ENCODE measurements at places on chromosomes 6 and 20.
A peak's percentile ranks its signal among the peaks of the same experiment; 100 is the strongest.

- no peak for DNase-seq
Observed at GRCh38 chr20:13777171-13777601, 7.5 kb downstream of the ESF1 start.

GRCh38 chr20:35328689-35329088 is 36.5 kb upstream of the FAM83C start:
- no peak for DNase-seq

GRCh38 chr6:33578588-33579011 is 1.5 kb downstream of the BAK1 start:
- DNase-seq: peak; percentile 84

- DNase-seq: no peak
Observed at GRCh38 chr6:62391358-62391757, 105.3 kb upstream of the KHDRBS2 start.

DNA sequence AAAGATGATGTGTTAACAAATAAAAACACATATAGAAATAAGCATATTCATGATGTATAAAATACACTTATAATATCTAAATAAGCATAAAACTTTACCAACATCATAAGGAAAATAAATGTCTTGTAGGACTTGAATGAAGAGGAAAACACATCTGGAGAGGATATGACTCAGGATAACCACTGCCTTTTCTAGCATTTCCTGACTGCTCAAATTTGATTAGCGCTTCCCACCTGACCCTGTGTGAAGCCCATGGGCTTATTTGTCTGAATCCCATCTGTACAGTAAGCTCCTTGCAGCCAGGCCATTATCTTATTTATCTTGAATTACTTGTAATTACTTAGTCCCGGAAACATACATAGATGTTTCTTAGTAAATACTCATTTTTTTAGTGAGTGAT is 608.6 kb downstream of the COL12A1 start:
- no peak for DNase-seq

DNA sequence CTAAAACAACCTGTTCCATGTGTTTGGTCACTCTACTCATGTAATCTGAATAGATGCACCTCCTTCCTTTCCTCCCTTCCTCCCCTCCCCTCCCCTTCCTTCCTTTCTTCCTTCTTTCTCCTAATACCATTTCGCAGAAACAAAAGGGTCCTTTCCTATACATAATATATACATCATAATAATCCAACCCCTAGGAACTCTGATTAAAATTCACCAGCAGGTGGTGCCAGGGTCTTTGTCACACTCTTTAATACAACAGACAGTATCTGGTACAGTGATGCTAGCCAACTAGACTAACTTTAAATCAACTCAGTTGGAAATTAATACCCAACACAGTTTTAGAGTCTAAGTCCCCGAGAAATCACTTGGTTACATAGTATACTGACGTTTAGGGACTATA is 181.2 kb upstream of the SHLD1 start:
- peak; percentile 62 for DNase-seq

DNA sequence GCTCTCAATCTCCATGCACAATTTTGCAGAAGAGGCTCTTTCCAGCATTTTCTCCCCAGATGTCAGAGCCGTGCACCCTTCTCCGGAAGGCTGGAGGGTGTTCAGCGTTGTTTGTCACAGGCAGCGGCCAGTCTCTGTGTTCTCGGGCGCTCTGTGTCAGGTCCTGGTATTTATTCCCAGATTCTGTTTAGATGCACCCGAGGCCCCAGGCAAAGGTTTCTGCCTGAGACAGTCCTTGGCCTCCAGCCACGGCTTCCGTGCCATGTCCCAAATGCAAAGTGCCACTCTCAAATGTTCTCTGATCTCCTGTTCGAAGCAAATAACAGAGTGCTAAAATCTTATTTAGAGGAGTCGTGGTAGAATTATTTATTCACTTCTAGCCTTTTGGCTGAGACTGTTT is 140.3 kb upstream of the AGPAT4 start:
- DNase-seq: no peak

GRCh38 chr6:53056273-53056672 is 8.9 kb upstream of the FBXO9 start:
- no peak for DNase-seq

GRCh38 chr6:166449036-166449435 is 66.3 kb upstream of the MPC1 start:
- no peak for DNase-seq

- DNase-seq: no peak
Observed at GRCh38 chr20:59623583-59623982, 19.2 kb downstream of the PHACTR3 start.

DNA sequence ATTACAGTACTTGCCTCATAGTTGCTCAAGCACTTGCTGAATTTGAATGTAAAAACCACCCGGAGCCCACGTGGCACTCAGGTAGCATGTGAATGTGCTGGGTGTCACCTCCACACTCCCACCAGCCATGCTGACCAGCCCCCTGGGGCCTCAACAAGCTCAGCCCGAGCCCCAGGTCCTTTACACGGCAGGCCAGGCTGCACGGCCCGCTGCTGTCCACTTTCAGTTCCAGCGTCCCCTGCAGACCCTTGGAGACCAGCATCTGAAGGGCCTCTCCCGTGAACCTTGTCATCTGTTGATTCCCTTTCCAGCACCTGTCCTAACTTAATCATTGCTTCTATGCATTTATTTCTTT is 33.3 kb upstream of the ZBP1 start:
- DNase-seq: peak; percentile 37

GRCh38 chr6:147651249-147652063 is 143.0 kb downstream of the SAMD5 start:
- no peak for DNase-seq

- no peak for DNase-seq
Observed at GRCh38 chr6:74439123-74439811, 743.3 kb downstream of the CD109 start.

DNA sequence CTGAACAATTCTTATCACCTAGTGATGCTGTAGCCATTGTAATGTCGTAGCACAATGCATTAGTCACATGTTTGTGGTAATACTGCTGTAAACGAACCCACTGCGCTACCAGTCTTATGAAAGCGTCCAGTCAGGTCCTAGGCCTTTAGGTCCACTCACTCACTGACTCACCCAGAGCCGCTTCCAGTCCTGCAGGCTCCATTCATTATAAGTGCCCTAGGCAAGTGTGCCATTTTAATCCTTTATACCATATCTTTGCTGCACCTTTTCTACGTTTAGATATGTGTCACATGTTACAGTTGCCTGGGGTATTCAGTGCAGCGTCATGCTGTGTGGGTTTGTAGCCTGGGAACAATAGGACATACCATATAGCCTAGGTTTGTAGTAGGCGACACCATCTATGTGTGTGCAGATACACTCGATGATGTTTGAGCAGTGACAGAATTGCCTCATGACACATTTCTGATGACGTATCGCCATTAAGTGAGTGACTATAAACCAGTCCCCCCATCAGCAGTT is 15.4 kb downstream of the IGF2R start:
- no peak for DNase-seq

DNA sequence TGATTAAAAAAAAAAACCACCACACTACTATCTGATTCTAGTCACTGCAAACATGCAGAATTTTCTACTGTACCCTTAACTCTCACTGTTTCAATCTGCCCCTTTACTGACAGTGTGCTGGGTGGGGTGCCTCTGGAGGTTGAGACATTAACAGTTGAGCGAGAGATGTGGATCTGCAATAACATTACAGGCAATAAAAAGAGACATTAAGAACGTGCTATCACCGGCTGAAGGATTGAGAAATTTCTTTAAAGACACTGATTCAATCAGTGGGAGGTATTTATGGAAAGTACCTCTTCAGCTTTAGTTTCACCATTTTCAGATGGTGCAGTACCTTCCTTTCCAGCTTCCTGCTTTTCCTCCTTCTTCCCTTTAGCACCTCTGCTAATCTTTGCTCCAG is 32.5 kb downstream of the HMGN3 start:
- no peak for DNase-seq

GRCh38 chr6:4864519-4864918 is 88.3 kb downstream of the CDYL start:
- DNase-seq: no peak

- DNase-seq: no peak
Observed at GRCh38 chr6:51489133-51489532, 598.3 kb downstream of the PKHD1 start.

- no peak for DNase-seq
Observed at GRCh38 chr20:5401277-5401875, 84.6 kb upstream of the PROKR2 start.

DNA sequence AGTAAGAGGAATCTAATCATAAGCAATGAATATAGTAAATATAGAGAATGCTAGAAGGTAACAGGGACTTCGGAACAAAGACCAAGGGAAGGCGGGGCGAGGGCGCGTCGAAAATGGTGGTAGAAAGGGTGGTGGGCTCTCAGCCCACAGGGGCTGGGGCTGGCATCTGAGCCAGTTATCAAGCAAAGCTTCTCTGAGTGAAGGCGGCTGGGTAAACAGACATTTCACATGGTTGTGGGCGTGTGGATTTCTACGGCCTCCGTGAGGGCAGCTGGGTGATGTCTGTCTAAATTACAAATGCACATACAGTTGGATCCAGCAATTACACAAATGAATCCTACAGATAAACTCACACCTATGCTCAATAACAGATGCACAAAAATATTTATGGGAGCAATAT is 56.6 kb downstream of the TOX2 start:
- no peak for DNase-seq

- DNase-seq: no peak
Observed at GRCh38 chr20:32763202-32764004, 1.2 kb downstream of the DNMT3B start.

DNA sequence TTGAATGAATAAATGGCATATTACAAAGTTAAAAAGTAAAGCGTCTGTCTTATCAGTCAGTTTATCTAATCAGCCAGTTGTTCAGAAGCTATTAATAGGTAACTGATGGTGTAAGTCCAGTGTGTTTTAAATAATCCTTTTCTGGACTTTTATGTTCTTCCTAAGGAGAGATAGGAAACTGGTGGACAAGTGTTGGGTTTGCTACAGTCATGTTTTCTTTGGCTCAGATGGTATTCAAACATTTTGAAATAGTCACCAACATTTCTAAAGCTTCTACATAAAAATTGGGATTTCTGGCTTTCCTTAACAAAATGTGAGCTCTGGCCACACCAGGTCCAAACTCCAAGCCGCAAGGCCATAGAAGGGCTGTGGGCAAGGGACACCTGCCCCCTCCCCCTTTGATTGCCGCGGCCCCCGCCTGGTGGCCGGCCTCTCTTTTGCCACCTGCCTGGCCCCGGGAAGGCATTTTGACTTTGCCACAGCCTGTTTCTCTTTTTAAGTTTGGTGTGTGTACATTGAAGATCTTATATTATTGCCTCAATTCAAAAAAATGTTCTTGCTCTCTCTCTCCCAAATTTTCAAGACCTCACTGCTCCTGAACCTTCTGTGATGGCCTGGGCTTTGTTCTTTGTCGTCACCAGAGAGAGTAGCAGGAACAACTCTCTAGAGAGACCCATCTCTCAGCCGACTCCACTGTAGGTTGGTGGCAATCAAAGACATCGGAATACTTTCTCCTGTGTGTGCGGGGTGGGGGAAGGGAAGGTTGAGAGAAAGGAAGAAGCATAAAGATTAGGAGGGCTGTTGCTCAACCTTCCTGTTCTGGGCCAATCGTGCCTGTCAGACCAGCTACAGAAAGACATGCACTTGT is 84.0 kb upstream of the ZNF217 start:
- DNase-seq: no peak

GRCh38 chr6:28176373-28176772 is 34.7 kb downstream of the ZKSCAN8 start:
- no peak for DNase-seq

DNA sequence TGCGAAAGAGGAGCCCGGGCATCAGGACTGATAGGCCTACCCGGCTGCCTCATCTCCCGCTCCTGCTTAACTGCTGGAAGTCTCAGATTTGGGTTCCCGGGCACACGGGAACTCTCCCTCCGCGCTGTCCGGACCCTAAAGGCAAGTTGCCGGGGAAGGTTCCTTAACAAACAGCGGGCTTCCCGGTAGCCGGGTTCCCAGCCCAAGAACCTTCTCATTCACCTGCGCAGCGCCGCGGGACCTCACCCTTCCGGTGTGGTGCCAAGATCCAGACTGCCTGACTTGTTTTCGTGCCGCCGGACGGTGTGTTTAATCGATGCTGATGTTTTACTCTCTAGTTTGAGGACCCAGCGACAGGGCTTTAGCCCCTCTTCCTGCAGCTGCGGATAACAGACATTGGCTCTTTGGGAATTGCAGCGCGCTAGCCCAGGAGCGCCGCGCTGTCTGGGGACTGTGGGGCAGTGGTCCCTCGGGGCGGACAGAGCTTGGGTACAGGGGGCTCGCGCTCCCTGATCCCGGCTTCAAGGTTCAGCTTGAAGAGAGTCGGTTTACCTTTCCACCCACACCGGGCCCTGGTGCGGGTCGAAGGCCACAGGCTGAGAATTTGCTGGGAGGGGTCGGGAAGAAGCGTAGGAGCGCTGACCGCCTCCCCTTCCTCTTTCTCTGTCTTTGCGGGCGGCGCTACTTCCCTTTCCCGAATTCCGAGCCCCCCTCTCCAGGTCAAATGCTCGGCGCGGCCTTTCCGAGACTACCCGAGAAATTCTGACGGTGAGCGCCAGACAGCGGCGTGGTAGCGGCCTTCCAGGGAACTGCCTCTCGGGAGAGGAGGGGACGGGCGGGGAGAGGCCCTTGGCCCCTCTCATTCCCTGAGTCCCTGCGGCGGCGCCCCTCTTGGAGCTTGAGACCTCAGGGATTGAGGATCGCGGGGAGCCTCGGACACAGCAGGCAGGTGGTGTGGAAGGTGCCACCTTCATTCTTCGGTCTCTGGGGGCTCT is 17.2 kb downstream of the ABT1 start:
- no peak for DNase-seq

GRCh38 chr6:4125933-4126864 is 9.2 kb downstream of the ECI2 start:
- DNase-seq: no peak

DNA sequence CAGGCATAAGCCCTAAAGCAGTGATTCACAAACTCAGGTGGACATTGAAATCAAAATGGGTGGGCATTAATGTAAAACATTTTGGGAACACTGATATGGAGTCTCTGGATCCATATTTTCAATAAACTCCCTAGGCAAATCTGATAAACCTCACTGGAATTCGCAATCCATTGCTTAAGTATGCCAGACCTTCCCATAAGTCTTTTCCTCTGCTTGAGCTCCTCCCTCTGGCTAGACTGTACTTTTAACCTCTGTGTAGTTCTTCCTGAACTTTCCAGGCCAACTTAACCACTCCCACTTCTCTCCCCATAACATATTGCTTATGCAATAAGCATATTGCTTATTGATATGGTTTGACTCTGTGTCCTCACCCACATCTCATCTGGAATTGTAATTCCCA is 629.7 kb upstream of the IMPG1 start:
- no peak for DNase-seq

GRCh38 chr6:34513646-34514045 is 42.5 kb downstream of the SPDEF start:
- no peak for DNase-seq

All from activated CD8-positive, alpha-beta memory T cell treated with anti-CD3 and anti-CD28 coated beads, Interleukin-2, amount 10 ng/mL, durations not matched to agents 7 days and 5 days (primary cell).